Stimulated activated CD4-positive, alpha-beta T cell treated with anti-CD3 and anti-CD28 coated beads, Interleukin-1b, Interleukin-23, amount 100 ng/mL, for 1 hour (primary cell): ENCODE measurements at places on chromosomes 5 and 9.

DNA sequence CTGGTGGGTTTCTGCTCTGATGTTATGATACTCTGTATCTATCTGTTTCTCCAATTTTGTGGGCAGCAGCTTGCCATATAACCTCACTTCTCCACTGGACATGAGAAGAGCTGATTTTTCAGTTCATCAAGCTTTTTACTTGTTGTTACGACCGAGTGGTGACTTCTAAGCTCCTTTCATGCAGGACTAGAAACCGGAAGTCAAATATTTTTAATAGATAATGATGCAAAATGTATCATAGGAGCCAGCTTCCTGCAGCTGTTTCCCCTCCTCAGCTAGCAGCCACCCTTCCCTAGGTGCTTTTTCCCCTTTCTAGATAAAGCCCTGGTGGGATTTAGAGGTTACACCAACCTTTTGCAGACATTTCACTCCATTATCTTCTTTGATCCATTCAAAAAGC lies 17.0 kb upstream of the ADAM19 start:
- no peak for DNase-seq

DNA sequence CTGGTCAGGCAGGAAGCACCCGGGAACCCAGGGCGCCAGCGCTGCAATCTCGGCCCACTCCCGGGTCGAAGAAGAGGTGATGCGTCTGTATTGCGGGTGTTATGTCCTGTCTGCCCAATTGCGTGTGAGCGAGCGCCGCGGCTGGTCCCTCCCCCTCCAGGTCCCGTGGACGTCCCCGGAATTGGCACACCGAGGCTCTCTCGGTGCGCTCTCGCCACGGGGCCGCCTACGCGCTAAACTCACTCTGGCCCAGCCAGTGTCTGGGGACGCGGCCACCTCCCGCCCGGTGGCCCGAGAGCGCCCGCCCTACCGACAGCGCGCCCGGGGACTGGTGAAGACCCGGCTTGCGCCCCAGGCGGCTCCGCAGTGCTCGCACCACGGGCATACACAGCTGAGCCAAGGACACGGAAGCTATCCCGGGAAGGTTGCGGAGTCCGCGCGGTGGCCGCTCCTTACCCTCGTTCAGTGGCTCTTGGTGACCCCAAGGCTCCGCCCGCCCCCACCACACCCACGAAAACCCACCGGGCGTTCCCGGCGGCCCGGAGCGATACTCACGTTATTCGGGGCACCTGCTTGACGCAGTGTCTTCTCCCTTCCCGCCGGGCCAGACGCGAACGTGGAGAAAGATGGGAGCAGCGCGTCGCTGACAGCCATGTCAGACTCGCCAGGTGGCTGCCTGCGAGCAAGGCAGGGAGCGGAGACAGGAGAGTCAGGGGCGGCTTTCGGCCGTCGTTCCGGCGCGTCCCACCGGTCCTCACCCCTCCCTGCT lies 1.0 kb downstream of the KLF4 start:
- no peak for DNase-seq

- DNase-seq = no peak
Observed at GRCh38 chr5:144125163-144125726, 45.2 kb downstream of the YIPF5 start.

- no peak for DNase-seq
Observed at GRCh38 chr9:121026260-121026691, 23.8 kb downstream of the C5 start.

DNA sequence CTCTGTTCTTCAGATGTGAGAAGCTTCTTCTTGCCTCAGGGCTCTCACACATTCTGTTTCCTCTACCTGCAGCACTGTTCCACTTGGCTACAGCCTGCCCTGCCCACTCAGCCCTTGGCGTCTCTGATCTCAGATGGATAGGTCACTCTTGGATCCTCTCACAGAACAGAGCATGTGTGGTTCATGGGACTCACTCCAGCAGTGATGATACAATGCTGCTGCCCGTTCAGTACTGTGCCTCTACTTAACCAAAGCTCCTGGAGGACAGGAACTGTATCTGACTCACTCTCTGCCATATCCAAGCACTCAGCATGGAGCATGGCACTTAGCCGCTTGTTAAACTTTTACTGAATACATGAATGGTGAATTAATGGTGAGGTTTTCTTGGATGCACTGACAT lies 3.4 kb upstream of the SPINK4 start:
- DNase-seq = no peak

DNA sequence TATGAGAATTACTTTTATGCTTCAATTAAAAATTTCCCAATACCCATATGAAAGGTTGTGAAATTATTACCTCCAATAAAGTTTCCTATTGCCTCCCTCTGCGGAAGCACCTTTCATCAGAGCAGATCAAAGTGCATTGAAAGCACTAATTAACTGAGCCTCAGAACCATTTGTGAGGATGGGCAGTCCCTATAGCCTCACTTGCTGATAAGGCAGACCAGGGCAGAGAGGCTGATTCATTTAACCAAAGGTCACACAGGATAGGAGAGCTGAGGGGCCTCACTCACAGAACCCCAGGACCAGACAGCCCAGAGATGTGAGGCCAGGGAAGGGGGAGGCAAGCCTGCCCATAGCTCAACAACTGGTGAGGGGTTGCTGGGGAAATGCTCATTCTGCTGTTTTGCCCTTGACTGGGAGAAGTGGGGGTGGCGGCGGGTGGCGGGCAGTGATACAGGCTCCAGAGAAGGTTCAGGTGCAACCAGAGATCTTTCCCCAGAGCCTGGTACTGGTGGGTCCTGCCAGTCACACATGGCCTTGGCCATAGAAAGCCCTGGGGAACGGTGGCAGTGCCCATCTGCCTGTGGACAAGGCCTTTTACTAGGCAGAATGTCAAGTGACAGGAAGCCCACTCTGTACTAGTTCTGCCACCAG lies 57.9 kb downstream of the MACROH2A1 start:
- DNase-seq = no peak

DNA sequence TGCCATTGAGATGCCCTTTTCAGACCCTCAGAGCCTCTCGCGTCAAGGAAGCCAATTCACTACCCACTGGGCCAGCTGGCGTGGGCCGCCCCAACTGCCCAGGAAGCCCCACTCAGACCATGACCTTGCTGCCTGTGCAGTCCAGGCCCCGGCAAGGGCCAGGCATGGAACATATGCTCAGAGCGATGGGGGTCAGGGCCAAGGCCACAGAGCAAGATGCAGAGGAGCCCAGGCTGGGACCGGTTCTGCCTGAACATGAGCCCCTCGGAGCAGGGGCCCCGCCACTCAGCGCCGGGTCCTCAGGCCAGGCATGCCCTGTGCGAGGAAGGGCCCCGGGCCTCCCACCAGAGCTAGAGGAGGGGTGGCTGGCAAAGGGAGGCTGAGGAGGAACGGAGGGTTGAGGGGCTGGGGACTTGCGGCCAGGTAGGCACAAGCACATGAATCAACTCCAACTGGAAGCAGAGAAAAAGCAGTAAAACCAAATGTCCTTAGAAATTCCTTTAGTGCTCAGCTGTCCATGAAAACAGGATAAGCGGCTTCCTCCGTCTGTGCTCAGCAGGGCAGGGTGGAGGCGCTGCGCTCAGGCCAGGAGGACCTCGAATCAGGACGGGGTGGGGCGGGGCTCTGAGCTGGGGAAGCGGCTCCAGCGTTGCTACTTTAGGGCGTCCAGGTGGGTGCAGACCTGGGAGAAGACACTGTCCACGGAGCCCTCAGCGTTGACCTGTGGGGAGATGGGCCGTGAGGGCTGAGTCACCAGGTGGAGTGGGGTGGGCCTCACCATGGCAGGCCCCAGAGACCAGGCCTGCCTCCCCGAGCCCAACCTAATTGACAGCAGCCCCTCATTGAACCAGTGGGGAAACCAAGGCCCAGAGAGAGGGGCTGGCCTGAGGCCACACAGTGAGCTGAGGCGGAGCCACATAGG lies 9.9 kb downstream of the AK1 start:
- no peak for DNase-seq

- DNase-seq = no peak
Observed at GRCh38 chr5:131109540-131110255, 55.4 kb downstream of the HINT1 start.

DNA sequence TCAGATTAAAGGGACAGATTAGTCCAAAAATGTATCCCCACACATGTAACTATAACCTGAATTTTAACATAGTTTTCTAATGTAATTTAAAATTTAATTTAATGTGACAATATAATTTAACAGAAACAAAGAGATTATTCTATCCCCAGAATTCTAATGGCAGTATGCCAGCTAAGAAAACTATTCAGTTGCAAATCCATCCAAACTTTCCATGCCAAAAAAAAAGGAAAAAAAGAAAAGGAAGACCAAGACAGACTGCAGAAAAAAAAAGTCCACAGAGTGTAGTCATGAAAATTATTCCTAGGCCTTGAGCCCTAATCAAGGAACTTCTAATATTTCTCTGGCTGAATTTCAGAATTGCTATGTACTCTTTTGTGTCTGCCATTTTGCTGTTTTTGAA lies 217.6 kb downstream of the CDH18 start:
- DNase-seq = no peak

DNA sequence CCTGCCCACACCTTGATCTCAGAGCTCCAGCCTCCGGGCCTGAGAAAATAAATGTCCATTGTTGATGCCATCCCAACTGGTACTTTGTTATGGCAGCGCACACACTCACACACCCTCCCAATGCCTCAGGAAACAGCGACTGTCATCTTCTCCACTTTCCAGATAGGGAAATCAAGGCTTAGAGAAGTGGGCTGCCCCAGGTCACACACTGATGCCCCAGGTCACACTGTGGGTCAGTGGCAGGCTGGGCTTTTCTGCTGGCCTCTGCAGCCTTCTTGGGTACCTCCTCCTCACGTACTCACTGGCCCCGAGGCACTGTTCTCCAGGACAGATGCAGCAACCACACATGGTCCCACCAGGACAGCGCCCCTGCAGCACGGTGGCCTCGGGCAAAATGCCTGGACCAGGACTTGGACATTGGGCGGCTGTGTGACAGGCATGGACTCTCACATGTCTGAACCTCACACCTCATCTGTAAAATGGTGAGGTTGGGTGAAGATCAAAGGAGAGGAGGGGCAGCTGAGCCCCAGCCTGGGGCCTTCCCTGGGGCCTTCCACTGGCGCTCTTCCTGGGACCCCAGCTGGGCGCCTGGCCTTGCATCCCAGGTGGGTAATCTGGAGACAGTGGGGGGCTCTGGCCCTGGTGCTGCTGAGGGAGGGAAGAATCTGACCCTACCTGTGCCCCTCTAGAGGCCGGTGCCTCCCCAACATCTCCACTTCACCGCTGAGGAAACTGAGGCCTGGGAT lies 156.0 kb downstream of the COL23A1 start:
- DNase-seq = no peak

- no peak for DNase-seq
Observed at GRCh38 chr5:120088412-120088811, 375.7 kb upstream of the PRR16 start.

- no peak for DNase-seq
Observed at GRCh38 chr5:180642181-180642775, 7.1 kb downstream of the FLT4 start.

DNA sequence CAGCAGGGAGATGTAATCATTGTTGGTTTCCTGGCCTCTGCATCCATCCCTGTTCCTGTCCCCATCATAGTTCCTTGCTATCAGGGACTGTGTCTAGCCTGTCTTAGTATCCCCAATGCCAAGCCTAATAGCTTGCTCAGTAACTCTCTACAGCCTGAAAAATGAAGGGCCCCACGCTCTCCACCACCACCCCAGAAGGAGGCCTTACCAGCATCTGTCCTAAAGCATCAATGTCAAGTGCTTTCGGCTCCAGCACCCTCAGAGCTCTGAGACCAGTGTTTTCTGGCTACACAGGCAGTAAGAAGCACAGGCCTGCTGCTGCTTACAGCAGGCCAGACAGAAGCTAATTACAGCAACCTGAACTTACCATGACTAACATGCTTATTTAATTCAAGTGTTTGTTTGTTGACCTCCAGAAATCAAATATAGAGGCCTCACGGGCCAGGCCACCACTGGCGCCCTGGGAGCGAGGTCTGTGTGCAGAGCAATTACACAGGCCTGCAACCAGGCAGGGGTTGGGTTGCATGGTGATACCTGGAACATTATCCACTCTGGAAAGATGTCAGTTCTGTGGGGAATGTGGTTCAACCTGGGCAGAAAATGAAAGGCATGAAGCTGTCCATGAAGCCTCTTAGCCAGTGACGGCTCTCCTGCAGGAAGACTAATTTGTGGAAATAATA lies 124.3 kb downstream of the SLC1A3 start:
- no peak for DNase-seq

GRCh38 chr9:123107639-123108285 lies 74.3 kb downstream of the GPR21 start:
- no peak for DNase-seq
